Epithelial cell of esophagus (primary cell): ENCODE measurements at places on chromosomes 2 and 18.

GRCh38 chr2:24435391-24436316 lies 55.4 kb upstream of the NCOA1 start:
- no peak for DNase-seq

DNA sequence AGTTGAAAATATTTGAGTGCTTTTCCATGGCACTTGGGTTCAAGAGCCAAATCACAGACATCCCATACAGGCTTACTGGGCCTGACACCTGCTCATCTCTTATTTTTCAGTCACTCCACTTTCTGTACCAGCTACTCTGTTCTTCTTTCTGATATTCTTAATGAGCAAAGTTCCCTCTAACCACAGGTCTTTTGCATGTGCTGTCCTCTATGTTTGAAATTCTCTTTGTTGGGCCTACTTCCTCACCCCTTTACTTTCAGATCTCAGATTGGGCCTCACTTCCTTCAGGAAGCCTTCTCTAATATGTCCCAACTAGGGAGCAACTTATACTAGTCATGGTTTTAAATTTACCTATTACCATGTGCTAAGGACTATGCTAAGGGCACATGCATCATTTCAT lies 81.8 kb upstream of the RBMS1 start:
- DNase-seq: no peak

DNA sequence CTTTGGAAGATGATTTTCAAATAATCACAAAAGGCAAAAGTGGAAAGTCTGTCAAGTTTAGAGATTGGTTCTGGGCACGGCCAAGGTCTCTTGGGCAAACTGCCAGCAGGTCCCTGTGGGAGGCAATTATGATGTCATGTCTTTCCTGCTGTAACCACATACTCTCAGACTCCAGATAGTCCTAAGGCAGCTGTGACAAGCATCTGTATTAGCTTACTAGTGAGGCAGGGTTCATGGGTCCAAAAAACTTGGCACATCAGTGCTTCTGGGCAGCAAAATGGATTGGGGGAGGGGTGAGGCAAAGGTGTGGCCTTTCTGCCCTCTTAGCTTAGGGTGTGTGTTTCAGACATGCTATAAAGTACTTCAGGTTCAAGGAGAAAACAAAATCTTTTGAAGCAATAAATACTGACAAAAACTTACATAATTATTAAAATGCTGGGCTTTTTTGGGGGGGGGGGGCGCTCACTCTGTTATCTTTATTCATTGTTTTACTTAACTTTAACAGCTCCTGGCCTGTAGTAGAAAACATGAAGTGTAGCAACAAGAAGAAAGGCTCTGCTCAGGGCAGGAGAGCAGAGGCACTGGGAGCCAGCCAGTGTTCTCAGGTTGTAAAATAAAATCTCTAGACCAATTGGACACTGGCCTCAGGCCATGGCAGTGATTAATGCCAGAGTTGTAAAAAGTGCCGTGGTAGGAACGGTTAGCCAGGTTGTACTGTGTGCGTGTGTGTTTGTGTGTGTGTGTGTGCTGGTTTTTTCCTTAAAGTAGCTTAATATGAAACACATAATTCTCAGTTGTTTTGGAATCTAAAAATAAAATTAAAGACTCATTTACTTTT lies 14.3 kb upstream of the TANC1 start:
- peak; percentile 74 for DNase-seq

DNA sequence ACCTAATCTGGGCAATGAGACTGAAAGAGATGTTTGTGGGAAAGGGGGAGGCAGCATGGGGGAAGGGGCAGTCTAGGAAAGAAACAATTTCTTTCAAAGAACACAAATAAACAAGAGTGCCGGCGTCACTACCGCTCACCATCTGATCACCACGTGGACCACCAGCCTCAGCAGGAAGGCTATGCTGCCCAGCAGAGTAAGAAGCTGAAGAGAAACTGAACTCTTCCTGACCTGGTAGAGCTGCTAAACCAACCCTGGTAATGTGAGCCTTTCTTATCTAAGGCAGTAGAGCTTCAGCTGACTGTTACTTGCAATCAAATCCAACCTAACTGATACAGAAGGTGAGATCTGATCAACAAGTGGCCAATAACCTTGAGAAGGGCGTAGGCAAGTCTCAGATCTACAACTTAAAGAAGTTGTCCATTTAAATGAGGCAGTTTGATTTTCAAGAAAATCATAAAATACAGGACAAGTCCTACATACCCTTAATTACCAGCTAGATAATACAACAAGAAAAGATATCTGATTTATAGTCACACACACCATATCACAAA lies 44.2 kb upstream of the SPTBN1 start:
- DNase-seq: no peak

DNA sequence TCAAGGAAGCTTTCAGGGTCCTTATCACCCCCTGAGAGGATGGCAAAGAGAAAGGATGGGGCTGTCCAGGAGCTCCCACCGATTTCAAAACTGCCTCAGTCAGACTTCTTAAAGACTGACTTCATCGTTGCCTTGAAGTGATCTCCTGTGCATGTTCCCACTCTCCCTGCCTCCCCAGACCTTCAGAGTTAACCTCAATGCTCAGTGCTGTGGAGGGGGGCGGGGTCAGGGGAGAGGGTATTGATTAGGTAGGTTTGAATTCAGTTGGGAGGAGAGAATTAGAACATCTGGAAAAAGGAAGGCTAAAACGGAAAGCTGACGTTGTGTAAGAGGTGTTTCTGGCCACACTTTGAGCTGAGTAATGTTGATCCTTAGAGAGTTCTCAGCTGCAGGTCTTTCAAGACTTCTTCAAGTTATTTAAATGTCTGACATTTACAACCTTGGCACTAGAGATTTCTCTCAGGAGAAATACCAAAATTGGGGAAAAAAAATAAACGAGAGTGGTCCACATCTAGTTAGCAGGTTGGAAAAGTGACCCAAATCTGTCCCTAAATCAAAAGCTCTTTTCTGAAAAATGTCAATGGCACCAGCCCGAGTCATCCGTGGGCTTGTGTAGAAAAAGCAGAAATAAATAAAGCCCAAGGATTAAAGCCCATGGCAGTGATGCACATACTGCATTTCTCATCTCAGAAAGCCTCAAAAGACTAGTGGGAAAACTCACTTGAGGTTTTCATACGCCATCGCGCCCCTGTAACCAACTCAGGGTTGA lies 134.7 kb upstream of the EPAS1 start:
- no peak for DNase-seq

DNA sequence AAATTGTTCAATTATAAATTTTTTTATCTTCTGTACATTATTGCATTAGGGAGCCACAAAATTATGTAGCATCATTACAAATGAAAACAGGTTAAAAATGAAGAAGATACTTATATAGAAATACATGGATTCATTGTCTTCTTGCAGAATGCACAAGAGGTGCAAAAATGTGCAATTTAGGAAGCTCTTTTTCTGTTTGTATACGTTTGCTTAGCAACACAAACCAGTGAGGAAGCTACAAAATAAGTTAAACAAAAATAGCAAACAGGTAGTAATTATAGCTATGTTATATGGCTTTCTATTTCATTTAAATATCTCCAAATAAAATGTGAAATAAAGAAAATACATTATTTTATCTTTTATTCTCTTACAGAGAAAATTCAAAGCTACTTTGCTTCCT lies 177.6 kb upstream of the SESTD1 start:
- DNase-seq: no peak

GRCh38 chr2:121707344-121707919 lies 29.2 kb downstream of the NIFK start:
- no peak for DNase-seq

DNA sequence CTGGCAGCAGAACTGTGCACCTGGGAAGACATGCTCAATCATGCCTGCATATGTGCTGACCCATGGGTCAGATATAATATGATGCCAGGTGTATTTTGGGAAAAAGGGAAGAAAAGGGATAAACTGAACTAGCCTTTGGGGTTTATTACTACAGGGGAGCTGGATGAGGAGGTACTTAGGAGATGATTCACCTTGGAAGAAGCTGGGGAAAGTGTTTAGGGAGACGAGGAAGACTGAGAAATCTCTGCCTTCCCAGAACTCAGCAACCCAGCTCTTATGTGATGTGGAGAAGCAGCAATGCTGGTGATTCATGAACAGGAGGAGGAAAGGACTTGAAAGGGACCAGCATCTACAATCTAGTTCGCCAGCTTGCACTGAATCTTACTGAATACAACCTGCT lies 110.2 kb downstream of the BARD1 start:
- peak; percentile 86 for DNase-seq

DNA sequence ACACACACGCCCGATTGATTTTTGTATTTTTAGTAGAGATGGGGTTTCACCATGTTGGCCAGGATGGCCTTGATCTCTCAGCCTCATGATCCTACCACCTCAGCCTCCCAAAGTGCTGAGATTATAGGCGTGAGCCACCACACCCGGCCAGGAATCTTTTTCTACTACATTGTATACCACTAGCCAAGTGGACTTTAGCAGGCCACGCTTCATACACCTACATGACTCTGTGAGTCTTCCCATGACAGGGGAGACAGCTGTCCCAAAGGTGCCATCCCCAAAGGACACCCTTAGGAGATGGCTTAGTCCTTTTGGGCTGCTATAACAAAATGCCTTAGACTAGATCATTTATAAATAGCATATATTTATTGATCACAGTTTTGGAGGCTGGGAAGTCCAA lies 32.8 kb downstream of the ERMN start:
- no peak for DNase-seq

DNA sequence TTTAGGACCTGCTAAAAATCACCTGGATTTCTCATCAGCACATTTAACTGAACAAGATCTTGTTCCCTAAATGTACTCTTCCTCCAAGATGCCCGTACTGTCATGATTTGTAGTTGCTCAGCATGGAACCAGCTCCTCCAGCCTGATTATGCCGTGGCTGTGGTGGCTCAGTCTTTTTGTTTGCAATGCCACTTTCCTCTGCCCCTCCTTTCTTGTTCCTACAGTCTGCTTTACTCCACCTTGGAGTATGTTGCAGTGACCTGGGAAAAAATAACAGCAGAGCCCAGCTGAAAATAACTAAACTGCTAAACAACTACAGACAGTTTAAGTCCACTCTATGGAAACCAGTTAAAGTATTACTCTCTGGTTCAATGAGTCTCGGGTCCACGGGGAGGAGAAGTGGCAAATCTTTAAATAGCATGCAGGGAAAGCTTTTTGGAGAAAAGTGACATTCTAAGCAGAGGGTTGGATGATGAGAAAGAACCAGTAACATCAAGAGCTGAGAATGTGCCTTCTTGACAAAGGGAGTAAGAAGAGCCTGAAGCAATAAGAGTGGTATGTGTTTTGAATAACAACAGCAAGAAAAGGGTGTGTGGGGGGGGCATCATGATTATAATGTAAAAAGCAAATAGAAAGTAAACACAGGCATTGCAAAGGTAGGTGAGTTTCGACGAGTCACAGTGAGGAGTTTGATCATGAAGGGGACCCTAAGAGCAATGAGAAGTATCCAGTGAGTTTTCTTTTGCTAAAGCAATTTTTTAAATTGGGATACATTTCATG lies 225.7 kb downstream of the TMX3 start:
- peak; percentile 30 for DNase-seq

GRCh38 chr2:109663721-109664120 lies 49.6 kb downstream of the SOWAHC start:
- peak; percentile 95 for DNase-seq

DNA sequence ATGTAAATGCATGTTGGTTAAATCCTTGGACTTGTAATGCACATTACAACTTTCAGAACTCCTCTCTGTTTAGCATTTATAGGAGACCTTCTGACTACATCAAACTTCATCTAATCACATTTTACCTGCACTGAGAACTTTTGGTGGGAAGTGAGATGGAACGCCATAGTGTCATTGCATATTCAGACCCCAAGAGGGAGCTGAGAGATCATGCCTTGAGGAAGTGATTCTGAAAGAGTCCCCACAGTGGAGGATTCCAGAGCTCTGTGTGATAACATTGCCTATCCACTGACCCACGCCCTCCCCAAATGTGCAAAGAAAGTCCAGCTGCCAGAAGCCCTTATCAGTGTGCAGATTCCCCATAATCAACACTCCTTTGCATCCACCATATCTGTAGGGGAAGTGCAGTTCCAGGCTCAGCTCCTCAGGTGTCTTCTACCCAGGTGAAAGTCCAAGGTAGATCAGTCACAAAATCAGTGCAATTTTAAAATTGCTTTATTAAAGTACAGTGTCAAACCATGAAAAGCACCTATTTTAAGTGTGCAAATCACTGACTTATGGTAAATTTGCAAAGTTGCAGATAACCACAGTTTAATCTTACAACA lies 212.4 kb downstream of the RPIA start:
- DNase-seq: peak; percentile 51

DNA sequence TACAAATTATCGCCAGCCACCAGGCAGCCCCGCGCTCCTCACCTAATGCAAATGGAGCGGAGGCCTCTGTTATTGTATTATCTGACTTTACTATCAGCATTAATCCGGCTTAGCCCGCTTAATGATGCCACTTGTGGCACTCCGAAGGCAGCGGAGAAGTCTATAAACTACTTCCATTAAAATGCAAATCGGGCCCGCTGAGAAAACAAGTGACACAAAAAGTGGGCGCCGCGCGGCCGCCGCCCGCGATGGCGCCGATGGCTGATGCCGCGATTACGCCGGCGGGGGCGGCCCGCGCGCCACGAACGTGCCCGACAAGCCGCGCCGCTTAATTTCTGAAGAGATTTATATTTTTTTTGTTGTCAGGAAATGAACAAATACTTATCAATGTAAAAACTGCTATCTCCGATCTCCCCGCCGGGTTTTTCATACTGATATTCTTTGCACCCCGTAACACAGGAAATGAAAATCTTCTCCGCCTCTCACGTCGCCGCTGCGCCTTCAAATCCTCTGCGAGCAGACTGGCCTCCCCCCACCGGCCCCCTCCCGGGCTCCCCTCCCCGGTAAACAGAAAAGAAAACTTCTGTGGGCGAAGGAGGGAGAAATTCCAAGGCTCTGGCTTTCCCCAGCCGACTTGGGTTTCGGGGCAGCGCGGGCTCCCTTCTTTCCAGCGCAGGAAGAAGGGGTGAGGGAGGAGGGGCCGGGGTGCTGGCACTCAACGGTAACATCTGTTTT lies 221.8 kb downstream of the INSIG2 start:
- DNase-seq: peak; percentile 60

DNA sequence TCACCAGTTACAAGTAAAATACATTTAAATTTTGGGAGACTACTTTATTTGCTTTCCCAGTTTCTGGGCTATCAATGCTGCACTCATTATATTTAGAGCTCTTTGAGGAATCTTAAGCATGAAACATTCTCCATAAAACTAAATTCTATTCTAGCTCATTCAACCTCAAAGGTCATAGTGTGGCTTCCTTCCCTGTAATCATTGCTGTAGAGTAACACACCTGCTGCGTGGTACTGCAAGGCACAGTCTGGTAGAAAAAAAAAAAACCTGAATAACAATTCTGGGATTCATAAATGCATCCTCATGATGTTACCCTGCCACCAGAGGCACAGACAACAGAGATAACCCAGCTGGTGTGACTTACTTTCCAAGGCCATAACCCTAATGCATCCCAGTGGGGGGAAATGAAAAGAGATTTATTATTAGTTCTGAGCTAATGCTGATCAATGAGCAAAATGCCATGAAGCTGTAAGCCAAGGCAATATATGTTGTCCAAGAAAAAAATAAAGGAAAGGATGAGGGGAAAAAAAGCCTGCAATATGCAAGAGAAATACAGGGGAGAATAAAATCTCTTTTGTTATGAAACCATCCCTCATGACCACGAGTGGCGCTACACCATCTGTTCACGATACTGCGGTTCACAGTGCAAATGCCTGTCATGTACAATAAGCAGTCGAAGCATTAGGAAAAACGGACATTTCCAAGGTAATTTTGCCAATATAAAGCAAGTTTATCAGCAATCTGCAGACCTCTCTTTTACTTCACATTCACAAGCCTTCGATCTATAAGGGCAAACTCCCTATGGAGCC lies 1481.6 kb upstream of the PIK3C3 start:
- DNase-seq: no peak
